ENCODE measurements at places on chromosomes 7 and 10. TPM values are rescaled to one million over a fixed set of nuclear protein-coding genes. Genes with fewer than 3 reads are reported as not detected.

AKR1C3 gene
- total RNA-seq: 95.6 TPM

RASA4B gene
- total RNA-seq: 13.9 TPM

TMEM270 gene
- total RNA-seq: not detected

DNA sequence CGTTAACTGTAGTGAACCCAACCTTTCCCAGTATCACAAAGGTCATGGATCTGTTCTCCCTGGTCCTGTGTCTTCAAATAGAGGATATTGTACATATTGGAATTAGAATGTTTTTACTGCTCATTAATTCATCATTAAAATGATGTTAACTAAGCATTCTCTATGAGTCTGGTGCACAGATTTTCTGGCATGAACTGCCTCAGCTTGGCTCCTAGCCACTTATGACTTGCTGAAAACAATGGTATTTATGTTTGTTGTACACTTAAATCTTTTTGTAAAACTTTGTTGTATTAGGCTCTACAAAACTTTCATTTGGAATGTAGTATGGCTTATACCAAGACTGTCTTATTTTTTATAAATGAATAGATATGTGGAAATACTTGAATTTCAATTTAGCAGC is 329.4 kb downstream of the TFEC start:
- DNase-seq: no peak

- no peak for DNase-seq
Observed at GRCh38 chr7:137772748-137773147, 74.0 kb downstream of the DGKI start.
